ENCODE measurements at places on chromosomes 5 and 9. TPM values are rescaled to one million over a fixed set of nuclear protein-coding genes. Genes with fewer than 3 reads are reported as not detected.
A peak's percentile ranks its signal among the peaks of the same experiment; 100 is the strongest.

Gene SGCD
- 4.0 TPM for total RNA-seq

DNA sequence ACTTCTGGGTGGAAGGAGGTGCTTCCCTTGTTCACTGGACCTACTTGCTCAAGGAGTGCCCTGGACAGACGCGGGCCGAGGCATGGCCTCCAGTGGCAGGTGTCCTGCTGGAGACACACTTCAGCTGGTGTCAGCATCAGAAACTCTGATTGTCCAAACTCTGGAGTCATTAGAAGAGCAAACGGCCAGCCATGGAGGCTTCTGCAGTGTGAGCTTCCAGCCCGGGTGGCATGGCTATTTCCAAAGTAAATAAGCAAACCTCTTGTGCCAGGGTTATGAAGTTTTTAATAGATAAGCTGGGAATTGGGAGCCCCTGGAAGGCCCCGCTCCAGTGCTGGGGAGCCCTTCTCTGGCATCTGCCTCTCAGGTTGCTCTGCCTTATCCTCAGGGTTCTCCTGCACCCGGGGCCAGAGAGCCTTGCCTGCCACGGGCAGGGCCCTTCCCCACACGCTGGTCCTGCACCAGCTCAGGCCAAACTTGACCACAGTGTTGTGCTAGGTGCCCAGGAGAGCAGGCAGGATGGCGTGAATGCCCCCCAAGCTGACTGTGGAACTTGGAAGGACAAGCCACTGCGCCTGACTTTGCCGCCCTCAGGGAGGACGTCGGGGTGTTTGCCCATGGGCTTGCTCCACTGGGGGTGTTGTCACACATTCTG is 285.6 kb downstream of the GADD45G start:
- no peak for DNase-seq

GRCh38 chr5:50958852-50959457 is 292.5 kb downstream of the PARP8 start:
- no peak for DNase-seq

Gene IL5
- not detected for total RNA-seq

GRCh38 chr9:70601000-70601951 is 186.8 kb upstream of the KLF9 start:
- DNase-seq, result peak; percentile 97

Gene TRIM36
- total RNA-seq, result 31.7 TPM

Gene PDE8B
- total RNA-seq, result 28.1 TPM

DNA sequence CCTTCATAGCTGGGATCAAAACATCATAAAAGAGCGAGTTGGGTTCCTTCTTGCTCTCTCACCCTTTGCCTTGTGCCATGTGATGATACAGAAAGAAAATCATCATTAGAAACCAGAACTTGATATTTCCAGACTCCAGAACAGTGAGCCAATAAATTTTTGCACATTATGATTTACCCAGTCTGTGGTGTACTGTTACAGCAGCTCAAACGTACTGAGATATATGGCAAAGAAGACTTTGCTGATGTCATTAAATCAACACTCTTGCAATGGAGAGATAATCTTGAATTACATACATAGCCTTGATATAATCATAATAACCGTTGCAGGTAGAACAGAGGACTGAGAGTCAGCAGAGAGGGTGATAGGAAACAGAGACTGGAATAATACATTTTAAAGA is 1271.6 kb downstream of the CDH12 start:
- no peak for DNase-seq

Gene AFAP1L1
- total RNA-seq, result 24.7 TPM

Gene OR1L1
- not detected for total RNA-seq

DNA sequence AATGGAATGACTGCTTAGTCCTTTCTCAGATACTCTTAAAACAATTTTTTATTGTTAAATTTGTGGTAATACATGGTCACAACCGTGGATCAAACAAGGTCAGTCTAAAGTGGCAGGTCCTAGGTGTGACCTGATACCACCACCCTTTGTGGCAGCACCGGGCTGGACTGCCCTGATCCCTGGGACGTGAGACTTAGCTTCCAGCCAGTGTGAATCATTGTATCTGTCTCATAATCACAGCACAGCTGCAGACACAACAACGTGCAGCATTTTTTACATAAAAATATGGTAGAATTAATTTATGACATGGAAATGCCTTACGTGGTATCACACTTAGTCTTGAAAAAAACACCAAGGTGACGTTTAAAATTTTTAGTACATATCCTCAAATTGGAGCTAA is 7.8 kb downstream of the TOR1B start:
- no peak for DNase-seq

GRCh38 chr9:92853716-92854115 is 24.1 kb downstream of the ZNF484 start:
- no peak for DNase-seq

DNA sequence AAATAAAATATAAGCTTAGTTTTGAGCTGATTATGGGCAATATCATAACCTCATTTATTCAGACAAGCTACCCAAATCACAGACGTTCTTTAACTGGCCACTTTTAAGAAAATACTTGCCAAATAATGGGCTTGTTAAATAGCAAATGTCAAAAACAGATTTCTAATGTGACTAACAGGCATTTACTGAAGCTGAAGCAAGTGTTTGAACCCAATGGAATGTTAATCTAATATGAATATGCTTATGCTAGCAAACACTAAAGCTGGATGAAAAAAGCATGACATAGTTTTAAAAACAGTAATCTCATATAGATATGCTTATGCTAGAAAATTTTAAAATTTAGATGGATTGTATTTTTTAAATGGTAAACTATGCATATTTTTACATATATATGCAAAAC is 411.6 kb upstream of the PTGER4 start:
- DNase-seq, result no peak

Gene EGFLAM
- total RNA-seq, result 4.2 TPM

Gene CTSL
- total RNA-seq, result 97.8 TPM

DNA sequence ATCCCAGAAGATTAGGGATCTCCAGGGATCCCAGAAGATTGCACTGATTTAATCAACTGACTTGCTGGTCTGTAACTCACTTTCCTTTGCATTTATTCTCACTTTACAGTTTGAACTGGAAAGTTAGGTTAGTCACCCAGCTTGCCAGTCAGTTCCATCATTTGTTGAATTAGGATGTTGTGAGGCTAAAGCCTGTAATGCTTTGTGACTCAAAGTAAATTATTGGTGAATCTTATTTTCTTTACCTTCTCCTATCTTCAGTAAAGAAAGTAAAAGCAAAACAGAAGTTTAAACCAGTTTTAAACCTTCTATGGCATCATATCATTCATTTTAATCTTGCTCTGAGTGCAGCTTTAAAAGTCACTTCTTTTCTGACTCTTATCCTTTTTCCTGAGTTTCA is 85.8 kb downstream of the SLC44A1 start:
- DNase-seq, result no peak

Gene CTXN3
- total RNA-seq, result not detected

Gene NDST1
- 71.5 TPM for total RNA-seq

Gene ZNG1C
- total RNA-seq, result 2.4 TPM

GRCh38 chr5:156261275-156261939 is 65.6 kb upstream of the SGCD start:
- no peak for DNase-seq

DNA sequence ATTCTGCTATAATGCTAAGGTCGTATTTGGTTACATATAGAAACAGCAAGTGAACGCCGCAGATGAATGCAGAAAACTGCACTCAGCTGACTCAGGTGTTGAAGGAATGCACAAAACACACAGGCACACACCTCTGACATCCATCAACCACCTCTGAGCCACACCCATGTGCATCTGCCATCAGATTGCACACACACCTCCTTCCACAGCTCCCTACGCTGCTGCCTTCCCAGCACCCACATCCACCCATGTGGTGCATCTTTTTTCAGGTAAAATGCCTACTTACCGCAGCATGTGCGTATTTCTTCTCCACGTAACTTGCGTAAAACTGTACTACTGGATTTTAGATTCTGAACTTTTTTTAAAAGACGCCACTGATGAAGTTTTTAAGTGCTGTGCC is 7.1 kb downstream of the STK10 start:
- DNase-seq, result no peak

Gene PTGS1
- 13.0 TPM for total RNA-seq

Gene GBGT1
- 13.4 TPM for total RNA-seq

DNA sequence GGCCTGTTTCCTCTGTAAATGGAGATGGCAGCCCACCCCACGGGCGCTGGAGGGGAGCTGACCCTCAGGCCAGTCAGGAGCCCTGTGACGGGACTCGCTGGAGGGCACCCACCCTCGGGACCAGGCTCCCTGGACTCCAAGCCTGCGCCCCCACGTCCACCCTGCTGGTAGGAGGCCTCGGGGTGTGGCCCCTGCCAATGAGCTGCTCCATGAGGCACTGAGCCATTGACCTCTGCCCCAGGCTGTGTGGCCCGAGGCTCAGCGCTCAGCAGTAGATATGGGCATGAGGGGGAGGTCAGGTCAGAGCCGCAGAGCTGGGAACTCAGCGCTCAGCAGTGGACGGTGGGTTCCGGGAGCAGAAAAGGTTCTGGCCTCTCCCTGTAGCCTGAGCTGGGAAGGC is 52.3 kb upstream of the EGFL7 start:
- DNase-seq, result no peak

Gene C1QTNF2
- total RNA-seq, result 3.7 TPM

- DNase-seq, result no peak
Measured at GRCh38 chr5:101024299-101024698, 121.2 kb upstream of the ST8SIA4 start.

Gene LCN6
- 130 TPM for total RNA-seq

Gene CCDC192
- not detected for total RNA-seq

Gene FAT2
- not detected for total RNA-seq

GRCh38 chr9:130017076-130017475 is 25.9 kb downstream of the FNBP1 start:
- DNase-seq, result no peak

Gene DNAI1
- not detected for total RNA-seq

DNA sequence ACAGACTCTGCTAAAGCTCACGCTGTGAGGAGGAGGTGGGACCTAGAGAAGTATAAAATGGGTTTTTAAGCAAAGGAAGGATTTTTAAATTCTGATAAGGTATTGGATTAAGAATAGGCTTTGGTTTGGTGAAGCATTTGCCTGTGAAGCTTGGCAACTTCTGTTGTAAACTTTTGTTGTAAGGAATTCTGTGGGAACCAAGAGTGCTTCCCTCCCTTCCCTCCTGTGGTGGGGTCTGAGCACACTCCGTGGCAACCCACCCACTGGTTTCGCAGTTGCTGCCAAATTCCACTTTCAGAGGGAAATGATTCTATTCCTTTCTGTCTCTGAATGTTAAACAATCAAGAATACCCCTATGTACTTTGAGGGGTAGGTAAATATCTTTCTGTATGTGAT is 28.6 kb upstream of the GTF2H2C start:
- DNase-seq, result no peak

Gene GDNF
- not detected for total RNA-seq

GRCh38 chr5:102767862-102768261 is 12.8 kb downstream of the PAM start:
- no peak for DNase-seq

- DNase-seq, result no peak
Measured at GRCh38 chr5:123808461-123809380, 296.7 kb downstream of the CSNK1G3 start.

GRCh38 chr9:21696411-21696871 is 106.0 kb upstream of the MTAP start:
- DNase-seq, result no peak

Gene ICE1
- total RNA-seq, result 13.5 TPM

Gene AMBP
- 6.6 TPM for total RNA-seq

DNA sequence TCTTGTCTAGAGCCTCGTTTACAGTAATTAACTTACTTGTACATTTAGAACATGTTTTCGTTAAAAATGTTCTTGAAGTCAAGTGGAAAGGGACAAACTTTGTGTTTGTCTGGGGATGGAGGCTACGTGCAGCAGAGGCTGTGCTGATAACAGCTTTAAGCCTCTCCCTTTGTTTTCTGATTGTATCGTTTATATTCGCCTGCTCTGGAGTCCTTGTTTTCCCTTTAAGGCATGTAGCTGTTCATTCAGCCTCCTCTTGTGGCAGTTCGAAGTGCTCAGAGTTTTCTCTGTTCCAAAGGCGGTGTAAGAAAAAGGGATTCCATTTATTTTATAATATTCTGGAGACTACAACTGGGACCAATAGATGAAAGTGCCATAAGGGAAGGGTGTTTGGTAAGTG is 1.9 kb downstream of the SLC36A1 start:
- DNase-seq, result no peak

- DNase-seq, result no peak
Measured at GRCh38 chr5:69270840-69271239, 36.2 kb downstream of the CDK7 start.

GRCh38 chr5:38823503-38823902 is 22.3 kb upstream of the OSMR start:
- no peak for DNase-seq

Gene TNC
- 137 TPM for total RNA-seq

GRCh38 chr5:1294206-1294834 is 548 bp downstream of the TERT start:
- peak; percentile 46 for DNase-seq

Gene GPR151
- not detected for total RNA-seq

DNA sequence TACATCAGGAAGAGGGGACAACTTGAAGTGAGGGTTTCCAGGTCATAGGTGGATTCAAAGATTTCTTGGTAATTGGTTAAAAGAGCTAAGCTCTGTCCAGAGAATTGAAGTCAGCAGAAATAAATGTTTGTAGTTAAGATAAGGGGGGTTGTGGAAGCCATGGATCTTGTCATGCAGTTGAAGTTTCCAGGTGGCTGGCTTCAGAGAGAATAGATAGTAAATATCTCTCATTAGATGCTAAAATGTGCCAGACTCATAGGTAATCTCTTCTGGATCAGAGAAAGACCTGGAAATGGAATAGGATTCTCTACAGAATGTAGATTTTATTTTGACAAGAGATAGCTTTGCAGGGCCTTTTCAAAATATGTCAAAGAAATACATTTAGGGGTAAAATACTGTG is 491.7 kb downstream of the PRR16 start:
- no peak for DNase-seq

Gene LRRC19
- not detected for total RNA-seq

Gene BARX1
- total RNA-seq, result not detected

DNA sequence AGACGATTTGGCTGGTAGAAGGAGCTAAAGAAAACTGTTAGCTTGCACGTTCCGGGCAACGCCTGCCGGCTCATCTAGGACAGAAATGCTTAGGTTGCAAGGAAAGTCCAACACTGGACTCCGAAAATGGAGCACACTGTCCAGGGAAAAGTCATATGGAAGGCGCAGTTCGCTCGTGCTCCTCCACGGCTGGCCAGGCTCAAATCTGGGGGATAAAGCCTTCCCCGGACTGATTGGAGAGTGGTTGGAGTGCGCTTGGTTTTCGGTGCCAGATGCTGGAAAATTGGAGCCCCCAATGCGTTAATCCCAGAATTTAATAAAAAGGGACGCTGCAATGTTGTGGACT is 955 bp downstream of the CDH6 start:
- no peak for DNase-seq

Gene PALM2AKAP2
- 38.2 TPM for total RNA-seq

Gene SLC22A4
- 18.1 TPM for total RNA-seq

- no peak for DNase-seq
Measured at GRCh38 chr9:108586471-108587139, 269.2 kb downstream of the ACTL7B start.

GRCh38 chr9:86599561-86599960 is 245.4 kb upstream of the TUT7 start:
- no peak for DNase-seq
